ENCODE measurements at places on chromosomes 2 and 18.
A peak's percentile ranks its signal among the peaks of the same experiment; 100 is the strongest.

GRCh38 chr2:158663796-158664195 lies 131.3 kb upstream of the DAPL1 start:
- no peak for DNase-seq

GRCh38 chr2:99652862-99653261 lies 163.0 kb upstream of the REV1 start:
- no peak for DNase-seq

DNA sequence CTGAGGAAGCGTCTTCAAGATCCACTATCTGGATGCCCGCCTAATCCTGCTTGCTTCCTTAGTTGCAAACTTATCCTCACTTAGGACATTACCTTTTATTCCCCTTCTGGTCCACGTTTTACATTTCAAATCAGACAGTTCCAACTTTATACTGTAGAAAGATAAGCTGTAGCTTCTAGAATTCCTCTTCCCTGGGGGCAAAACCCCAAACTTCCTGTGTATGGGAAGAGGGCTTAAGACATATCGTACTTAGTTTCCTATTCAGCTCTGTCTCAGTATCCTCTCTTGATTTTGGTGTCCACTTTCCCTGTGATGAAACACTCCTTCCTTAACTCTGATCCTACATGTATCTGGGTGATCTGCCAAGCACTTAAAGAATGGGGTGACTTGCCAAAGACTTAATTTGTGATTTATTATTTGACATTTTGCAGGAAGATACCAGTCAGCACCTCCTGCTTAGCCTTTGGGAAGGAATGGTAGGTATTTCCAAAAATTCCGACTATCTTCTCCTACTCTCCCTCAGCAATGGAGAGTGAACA lies 245.2 kb downstream of the CDCA7 start:
- no peak for DNase-seq

- no peak for DNase-seq
Observed at GRCh38 chr2:24410976-24411375, 50.6 kb upstream of the ITSN2 start.

DNA sequence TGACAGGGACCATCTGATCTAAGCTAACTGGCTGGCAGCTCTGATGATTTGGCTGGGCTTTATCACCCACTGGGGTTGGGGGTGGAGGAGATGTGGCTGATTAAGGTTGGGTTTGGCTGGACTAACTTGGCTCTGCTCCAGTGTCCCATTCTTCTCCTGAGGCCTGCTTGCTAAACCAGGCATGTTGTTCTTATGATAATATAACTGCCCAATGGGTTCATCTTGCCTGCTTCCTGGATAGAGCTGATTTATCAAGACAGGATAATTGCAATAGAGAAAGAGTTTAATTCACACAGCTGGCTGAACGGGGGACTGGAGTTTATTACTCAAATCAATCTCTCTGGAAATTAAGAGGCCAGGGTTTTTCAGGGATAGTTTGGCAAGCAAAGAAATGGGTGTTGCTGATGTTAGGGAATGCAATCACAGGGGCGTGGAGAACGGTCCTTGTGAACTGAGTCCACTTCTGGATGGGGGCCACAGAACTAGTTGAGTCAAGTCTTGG lies 150.4 kb downstream of the PTH2R start:
- no peak for DNase-seq

DNA sequence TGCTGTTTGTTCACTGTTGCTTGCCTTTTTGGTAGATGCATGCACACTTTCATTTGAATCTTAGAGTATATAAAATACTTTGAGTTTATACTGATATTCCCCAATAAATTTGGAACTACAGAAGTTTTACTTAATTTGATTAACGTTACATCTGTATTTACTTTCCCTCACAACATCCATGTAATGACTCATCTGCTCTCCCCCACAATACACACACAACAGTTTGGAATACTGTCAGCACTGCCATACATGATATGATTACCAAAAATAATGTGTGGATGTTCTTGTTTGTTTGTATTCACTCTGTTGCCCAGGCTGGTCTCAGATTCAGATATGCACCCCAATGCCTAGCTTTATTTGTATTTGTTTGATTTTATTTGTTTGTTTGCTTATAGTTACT lies 144.2 kb downstream of the WDR7 start:
- no peak for DNase-seq

- no peak for DNase-seq
Observed at GRCh38 chr2:189506514-189506976, 65.3 kb downstream of the WDR75 start.

DNA sequence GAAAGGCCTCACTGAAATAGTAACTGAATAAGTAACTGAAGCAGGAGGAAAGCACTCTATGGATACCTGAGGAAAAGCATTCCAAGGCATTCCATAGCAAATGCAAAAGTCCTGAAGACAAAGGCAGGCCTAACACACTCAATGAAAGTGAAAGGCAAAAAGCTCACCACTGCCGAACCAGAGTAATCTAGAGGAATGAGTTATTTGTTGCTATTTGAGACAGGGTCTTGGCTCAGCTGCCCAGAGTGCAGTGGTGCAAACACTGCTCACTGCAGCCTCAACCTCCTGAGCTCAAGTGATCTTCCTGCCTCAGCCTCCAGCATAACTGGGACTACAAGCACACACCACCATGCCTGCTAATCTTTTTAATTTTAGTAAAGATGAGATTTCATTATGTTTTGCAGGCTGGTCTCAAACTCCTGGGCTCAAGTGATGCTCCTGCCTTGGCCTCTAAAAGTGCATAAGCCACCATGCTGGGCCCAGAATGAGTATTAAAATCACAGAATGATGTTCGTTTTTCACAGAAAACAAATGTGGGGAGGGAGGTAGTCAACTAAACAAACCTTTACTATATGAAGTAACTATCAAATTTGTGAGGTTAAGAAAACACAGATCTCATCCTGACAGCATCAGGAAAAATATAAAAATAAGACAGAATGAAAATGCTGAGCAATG lies 17.9 kb downstream of the PIAS2 start:
- DNase-seq, result no peak

GRCh38 chr2:226934546-226935201 lies 98.8 kb downstream of the RHBDD1 start:
- no peak for DNase-seq

- DNase-seq, result peak; percentile 94
Observed at GRCh38 chr2:56127463-56128152, 56.2 kb upstream of the CCDC85A start.

DNA sequence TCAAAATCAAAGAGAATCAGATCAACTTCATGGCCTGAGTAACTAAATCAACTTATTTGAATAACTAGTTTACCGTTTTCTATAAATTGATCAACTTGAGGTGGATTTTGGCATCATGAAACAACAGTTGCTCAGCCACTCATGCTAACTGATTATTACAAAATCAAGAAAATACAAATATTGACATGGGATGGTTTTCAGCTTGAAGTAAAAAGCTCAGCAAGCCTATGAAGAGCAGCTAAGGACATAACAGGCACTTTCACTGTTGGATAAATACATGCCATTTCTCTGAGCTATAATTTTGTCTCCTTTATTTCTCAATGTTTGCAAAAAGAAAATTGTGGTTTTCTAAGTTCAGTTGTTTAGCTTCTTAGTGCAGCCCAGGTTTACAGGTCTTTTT lies 18.9 kb downstream of the SRD5A2 start:
- no peak for DNase-seq

DNA sequence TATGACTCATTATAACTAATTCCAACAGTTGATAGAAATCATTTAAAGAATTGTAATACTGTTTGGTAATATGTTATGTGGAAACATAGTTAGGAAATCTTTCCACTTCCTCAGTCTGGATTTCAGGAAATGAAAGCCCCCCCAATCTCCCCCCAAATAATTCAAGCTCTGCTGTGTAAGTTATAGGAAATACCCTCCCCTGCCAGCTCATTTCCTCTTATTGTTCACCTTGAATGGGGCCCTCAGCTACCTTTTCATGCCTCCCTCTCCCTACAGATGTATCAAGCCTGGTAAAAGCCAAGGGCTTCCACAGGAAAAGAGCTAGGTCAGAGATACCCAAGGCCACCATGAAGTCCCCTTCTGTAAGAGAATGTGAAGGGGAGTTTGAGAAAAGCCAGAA lies 155.5 kb downstream of the CNTNAP5 start:
- no peak for DNase-seq

- no peak for DNase-seq
Observed at GRCh38 chr18:72155327-72155726, 388.8 kb downstream of the CBLN2 start.

DNA sequence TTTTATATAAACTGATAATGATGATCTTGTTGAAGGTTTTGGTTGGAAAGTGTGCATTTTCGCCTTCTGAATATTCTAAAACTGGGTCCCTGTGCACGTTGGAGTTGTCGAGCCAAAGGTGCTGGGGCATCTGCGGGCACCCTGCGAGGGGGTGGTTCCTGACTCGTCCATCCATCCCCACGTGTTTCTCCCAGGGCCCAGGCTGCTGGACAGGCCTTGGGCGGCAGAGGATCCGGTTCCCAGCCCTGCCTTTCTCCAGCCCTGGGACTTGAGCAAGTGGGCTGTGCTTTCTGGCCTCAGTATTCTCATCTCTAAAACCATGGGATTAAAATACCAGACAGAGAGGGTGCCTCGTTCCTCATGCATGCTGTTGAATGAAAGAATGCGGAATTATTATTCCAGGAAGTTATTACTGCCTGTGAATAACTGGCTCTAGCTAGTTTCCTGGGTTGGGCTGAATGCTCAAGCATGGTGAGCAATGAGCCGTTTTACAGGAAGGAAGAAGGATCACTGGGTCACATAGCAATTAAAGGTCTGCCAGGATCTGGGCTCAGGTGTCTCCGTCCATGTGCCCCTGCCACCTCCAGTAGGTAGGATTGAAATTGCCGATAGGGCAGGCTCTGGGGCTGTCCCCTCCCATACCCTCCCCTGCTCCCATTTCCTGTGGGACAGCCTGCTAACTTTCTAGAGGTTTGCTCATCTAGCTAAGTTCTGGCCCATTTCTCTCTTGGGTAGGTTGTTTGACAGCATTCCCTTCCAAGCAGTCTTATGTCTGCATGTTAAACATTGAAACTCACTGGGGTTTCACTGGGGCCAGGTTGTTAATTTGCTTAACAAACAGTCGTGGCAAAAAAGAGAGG lies 77.2 kb upstream of the HS6ST1 start:
- DNase-seq, result no peak

GRCh38 chr2:12935796-12936195 lies 219.1 kb downstream of the TRIB2 start:
- no peak for DNase-seq

- no peak for DNase-seq
Observed at GRCh38 chr2:16311521-16312440, 353.9 kb downstream of the CYRIA start.

GRCh38 chr18:66167829-66168684 lies 417.2 kb downstream of the CDH7 start:
- DNase-seq, result no peak

- no peak for DNase-seq
Observed at GRCh38 chr2:124145982-124146381, 120.9 kb downstream of the CNTNAP5 start.
